ENCODE measurements at places on chromosomes 6 and 20.

- DNase-seq = no peak
Observed at GRCh38 chr20:49515586-49515985, 33.1 kb upstream of the KCNB1 start.

- DNase-seq = no peak
Observed at GRCh38 chr20:41956338-41957074, 338.3 kb upstream of the CHD6 start.

GRCh38 chr6:100433726-100434435 lies 30.8 kb downstream of the SIM1 start:
- DNase-seq = no peak

- no peak for DNase-seq
Observed at GRCh38 chr6:146775220-146775619, 176.4 kb downstream of the ADGB start.

DNA sequence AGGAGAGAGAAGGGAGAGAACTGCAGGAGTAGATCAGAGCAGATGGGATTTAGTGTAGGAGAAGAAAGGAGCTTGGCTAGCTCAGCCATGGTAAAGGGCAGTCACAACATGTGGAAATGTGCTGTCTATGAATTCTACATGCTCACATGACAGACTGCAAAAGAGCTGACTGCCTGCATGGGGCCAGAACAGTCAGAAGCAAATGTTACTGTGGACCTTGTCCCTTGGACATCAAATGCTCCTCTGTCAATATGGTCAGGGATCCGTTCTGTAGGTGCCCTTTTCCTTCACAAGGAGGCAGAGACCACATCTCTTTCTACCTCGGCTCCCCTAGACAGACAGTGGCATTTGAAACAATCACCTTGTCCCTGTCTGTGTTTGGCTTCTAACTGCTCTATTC lies 46.6 kb upstream of the HIVEP1 start:
- DNase-seq = no peak

GRCh38 chr20:53284696-53285095 lies 308.9 kb downstream of the ZNF217 start:
- no peak for DNase-seq

- no peak for DNase-seq
Observed at GRCh38 chr6:127539272-127539671, 20.1 kb upstream of the MTCL3 start.

DNA sequence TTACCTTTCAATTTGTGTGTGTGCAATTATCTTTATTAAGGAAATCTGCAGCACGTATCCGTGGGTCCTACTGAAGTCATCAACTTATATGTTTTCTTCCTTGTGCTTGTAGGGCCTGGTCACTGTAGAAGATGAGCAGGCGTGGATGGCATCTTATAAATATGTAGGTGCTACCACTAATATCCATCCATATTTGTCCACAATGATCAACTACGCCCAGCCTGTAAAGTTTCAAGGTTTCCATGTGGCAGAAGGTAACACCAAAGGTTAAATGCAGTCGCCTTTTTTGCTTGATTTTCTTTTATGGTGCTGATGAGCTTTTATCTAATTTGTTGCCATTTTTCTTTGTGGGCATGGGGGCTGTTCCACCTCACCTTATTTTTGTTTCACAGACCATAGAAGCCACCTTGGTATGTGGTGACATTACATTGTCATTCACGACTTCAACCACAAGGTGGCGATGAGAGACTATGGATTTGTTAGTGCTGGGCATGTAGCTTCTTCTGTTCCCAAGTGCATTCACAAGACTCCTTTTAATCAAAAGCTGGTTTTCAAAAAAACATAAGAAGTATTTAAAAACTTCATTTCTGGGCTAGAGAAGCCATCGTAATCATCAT lies 106.5 kb upstream of the LAMP5 start:
- peak; percentile 11 for DNase-seq

GRCh38 chr6:5466281-5467136 lies 205.2 kb downstream of the FARS2 start:
- no peak for DNase-seq

GRCh38 chr20:57395111-57395966 lies 4.1 kb downstream of the RBM38 start:
- no peak for DNase-seq

DNA sequence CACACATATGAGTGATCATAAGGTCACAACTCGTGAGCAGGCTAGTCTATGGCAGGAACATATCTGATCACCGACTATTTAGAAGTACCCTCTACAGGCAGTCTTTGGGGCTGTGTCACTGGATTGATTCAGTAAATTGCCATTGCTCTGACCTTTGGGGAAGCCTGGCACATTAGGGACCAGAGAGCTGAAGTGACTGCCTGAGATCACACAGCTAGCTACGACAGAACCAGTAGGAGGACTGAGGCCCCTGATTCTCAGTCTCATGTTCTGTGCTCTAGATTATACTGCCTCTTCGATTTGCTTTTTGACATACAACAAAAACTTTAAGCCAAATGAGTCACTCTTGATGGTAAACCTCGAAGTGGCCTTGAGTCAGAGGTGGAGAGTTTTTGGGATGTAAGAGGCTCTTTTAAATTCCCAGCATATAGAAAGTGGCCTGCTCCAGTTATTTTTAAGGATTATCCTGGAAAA lies 247.5 kb upstream of the SUPT3H start:
- DNase-seq = no peak

- no peak for DNase-seq
Observed at GRCh38 chr6:150738092-150738629, 127.3 kb upstream of the MTHFD1L start.

DNA sequence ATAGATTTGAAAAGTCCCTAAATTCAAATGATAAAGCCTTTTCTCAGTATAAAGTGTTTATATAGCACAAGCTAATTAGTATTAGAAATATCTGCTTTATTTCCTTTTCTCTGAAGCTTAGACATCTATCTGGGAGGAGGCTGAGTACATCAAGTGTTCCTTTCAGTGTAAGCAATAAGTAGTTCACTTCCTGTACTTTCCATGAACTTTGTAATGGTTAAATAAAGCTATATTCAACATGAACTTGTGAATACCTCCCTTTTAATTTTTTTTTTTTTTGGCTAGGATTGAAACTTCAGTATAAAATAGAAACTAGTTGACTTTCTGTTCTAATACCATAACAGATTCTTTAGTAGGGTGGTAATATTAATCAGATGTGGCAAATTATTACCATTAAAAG lies 190.9 kb downstream of the CENPW start:
- no peak for DNase-seq

- DNase-seq = no peak
Observed at GRCh38 chr6:139833592-139833991, 459.1 kb upstream of the CITED2 start.

DNA sequence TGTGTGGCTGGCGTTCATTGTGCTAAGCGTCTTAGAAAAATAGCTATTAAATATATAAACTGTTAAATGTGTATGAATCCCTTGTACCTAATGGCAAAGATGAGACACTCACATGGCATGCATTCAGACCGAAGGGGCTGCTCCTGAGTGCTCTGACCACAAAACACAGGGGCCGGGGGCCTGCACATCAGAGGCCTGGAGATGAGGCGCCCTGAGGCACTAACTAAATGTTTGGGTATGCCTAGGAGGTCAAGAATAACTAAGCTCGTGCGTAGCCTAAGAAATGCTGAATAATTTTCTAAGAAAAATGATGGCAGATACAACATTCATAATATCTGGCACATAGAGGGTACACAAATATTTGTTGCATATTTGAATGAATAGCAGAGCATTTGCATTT lies 92.5 kb downstream of the PSMB1 start:
- DNase-seq = no peak

- DNase-seq = no peak
Observed at GRCh38 chr20:37454636-37455385, 66.2 kb upstream of the NNAT start.

GRCh38 chr6:52284131-52284459 lies 447 bp downstream of the MCM3 start:
- DNase-seq = no peak

- DNase-seq = no peak
Observed at GRCh38 chr6:157998707-157999167, 17.1 kb downstream of the SYNJ2 start.

DNA sequence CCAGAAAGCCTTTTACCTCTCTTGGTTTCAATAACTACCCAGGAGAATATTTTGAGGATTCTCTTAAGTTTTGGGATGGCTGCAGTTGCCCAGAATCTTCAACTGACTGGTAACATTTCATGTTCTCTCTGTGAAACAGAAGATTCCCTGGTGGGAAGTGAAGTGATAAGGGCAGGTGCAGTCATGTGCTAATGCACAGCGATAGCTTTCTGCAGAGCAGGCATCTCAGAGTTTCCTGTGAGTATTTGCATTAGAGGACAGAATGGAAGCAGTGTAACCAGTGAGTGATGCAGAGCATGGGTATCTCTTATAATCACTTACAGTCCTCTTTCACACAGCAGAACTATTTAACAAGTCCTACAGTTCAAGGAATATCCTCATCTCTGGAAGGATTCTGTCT lies 76.1 kb downstream of the HCRTR2 start:
- DNase-seq = no peak

- peak; percentile 45 for DNase-seq
Observed at GRCh38 chr6:35044761-35045421, 96.2 kb downstream of the TCP11 start.

DNA sequence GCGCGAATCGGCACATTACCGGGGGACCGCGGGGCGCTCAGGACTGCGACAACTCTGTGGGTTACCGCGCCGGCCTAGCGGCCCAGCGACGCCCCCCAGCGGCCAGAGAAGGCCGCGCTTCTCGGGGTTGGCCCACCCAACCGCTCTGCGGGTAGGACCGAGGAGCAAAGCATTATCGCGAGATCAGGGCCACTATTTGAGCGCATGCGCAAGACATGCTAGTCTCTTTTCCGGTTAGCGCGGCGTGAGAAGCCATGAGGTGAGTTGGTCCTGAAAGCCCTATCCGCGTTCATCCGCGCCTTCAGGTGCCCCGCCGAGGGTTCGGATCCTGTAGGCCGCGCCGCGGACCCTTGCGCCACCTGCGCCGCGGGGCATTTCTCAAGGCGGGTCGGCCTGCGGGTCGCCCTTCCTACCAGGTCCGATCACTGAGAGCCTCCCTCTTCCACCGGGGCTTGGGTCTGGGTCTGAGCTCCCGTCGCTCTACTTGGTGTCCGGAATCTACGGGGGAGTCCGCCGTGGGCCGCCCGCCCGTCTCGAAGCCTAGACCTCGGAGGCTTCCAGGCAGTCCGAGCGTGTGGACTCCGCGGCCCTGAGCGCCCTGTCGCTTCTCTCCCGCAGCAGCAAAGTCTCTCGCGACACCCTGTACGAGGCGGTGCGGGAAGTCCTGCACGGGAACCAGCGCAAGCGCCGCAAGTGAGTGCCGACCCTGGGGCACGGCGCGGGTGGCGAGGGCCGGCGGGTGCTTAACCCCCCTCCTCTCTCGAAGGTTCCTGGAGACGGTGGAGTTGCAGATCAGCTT lies at the start of gene RPL10A:
Gene RPL10A, plus strand, starts transcription at position 221 of the 799 bp plus-strand sequence. Its CDS starts 34 bp downstream, at position 255.
- DNase-seq = peak; percentile 92

GRCh38 chr6:27755768-27756167 lies 156.4 kb downstream of the OR2B2 start:
- peak; percentile 5 for DNase-seq

DNA sequence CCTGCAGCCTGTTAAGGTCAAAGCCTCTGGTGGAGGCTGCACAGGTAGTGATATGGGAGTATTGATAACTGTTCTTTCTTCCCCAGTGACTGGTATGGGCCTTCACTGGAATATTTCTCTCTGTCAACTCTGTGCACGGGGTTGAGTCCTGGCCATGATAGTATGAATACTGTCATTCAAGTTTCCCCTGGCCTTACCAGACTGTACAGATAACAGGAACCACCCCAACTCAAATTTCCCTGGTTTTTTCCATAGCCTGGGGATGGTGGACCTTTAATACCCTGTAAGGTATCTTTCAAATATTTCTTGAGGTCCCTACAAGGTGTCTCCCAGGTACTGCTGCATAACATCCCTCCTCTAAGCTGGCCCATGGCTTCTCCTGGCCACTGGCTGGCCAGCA lies 51.4 kb upstream of the TNFAIP3 start:
- no peak for DNase-seq

GRCh38 chr6:9638861-9639260 lies 776.0 kb downstream of the TFAP2A start:
- DNase-seq = no peak

- DNase-seq = no peak
Observed at GRCh38 chr6:149429427-149430360, 29.6 kb downstream of the SUMO4 start.

DNA sequence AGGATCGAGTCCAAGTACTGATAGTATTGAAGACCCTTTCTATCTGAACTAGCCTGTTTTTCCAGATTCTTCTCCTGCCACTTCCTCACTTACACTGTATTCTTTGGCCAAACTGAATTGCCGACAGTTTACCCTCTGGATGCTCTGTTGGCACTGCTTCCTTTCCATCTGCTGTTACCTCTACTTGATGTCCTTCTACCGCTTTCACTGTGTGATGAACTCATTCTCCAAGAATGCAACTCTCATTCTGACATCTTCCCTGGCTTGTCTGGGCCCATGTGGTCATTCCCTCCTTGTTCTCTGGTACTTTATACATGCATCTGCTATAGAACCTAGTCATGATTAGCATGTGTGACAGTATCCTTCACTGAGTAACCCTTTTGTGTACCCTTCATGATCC lies 16.3 kb downstream of the RPRD1B start:
- no peak for DNase-seq

DNA sequence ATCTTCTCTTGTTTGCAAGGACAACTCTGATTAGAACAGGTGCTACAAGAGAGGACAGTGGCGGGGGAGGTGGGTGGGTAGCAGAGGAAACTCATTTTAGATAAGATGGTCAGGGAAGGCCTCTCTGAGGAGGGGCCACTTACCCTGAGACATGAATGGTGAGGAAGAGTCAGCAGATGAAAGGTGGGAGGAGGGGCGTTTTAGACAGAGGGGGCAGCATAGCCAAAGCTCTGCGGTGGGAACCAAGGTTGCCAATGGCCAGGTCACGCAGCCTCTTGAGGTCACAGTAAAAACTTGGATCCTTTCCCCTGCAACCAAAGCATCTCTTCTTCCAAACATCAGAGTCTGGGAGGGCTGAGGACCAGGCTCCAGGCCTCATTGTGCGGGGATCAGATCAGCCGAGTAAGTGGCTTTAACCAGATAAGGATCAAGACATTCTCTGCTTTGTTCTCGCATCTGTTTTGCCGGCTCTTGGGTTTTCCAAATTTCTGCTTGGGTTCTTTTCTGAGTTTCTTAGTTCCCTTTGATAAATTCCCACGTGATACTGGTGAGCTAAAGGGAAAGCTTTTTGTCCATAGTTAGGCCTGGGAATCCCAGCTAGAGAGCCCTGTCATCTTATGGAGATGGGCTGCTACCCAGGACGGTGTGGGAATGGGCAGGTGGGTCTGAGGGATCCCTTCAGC lies 5.5 kb upstream of the CD40 start:
- DNase-seq = no peak

- no peak for DNase-seq
Observed at GRCh38 chr6:105993341-105994117, 92.6 kb upstream of the PRDM1 start.

Data from GDM1 (cell line).